ENCODE measurements at places on chromosomes 4 and X.

- no peak for DNase-seq
These were observed 72.2 kb upstream of the PPP3CA start for GRCh38 chr4:101419336-101420135.

GRCh38 chr4:86249074-86249473, 110.8 kb downstream of the MAPK10 start:
- DNase-seq: no peak

DNA sequence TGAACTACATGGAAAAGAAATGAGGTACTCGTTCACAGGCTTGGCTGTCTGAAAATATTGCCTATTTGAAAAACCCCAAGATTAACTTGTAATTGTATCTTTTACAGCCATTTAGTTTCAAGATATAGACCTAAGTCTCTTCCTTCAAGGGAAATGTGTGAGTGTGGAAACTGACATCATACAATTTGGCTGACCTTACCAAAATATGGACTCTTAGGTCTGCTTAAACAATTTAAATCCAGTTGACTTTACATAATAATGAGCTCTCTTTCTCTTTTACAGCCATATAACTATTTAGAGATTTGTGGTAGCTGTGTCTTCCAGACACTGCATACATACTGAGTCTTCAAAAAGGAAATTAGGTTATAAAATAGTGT, 186.9 kb downstream of the NR3C2 start:
- DNase-seq: no peak

- DNase-seq: no peak
These were observed 6.4 kb upstream of the UBA1 start for GRCh38 chrX:47187106-47187677.

- no peak for DNase-seq
These were observed 88.3 kb downstream of the ZNF718 start for GRCh38 chr4:212438-213188.

Data from HAP-1 (cell line).